Stimulated activated CD8-positive, alpha-beta memory T cell treated with anti-CD3 and anti-CD28 coated beads, Interleukin-2, amount 100 ng/mL, for 1 hour (primary cell): ENCODE measurements at places on chromosomes 7 and 10.

- no peak for DNase-seq
Measured at GRCh38 chr10:32246685-32247084, 100.3 kb downstream of the EPC1 start.

DNA sequence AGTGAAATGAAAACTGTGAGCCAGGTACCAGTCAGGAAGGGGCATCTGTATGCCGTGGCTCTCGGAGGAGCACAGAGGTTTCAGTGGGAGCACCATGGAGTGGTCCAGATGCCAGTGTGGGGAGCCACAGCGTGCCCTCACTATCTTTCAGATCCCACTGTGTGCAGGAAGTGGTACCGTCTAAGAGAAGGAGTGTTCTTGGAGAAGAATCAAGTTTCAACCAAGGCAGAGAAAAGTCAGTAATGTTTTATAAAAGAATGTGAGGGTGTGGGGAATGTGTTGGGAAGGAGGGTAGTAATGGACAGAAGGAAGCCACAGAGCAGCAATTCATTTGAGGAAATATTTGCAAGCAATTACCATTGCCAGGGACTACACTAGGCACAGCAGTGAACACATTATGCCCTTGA, 35.6 kb downstream of the PRKAR2B start:
- no peak for DNase-seq

DNA sequence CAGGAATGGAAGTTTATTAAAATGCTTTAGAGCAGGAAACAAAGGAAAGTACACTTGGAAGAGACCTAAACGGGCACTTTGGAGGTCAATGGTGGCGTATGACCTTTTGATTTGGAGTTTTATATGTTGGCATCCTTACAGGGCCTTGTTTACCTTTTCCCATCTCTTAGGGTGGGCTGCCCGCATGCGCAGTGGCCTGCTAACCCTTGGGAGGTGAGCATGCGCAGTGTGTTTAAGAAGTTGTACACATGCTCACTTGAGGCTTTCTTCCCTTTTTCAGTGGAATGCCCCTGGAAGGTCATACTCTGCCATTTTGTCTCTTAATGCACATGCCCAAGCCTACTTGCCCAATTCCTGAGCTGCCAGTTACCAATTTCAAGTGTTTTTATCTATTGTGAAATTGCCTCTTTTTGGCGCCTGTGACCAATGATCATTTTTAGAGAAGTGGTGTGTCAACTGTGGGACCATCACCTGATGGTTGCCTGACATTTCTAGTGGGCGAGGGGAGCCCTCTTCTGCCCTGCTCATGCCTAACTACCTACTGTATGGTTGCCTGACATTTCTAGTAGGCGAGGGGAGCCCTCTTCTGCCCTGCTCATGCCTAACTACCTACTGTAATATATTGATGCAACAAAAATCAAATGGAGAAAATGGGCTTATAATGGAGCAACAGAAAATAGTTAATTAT, 138.0 kb downstream of the PPP1R9A start:
- DNase-seq: no peak

DNA sequence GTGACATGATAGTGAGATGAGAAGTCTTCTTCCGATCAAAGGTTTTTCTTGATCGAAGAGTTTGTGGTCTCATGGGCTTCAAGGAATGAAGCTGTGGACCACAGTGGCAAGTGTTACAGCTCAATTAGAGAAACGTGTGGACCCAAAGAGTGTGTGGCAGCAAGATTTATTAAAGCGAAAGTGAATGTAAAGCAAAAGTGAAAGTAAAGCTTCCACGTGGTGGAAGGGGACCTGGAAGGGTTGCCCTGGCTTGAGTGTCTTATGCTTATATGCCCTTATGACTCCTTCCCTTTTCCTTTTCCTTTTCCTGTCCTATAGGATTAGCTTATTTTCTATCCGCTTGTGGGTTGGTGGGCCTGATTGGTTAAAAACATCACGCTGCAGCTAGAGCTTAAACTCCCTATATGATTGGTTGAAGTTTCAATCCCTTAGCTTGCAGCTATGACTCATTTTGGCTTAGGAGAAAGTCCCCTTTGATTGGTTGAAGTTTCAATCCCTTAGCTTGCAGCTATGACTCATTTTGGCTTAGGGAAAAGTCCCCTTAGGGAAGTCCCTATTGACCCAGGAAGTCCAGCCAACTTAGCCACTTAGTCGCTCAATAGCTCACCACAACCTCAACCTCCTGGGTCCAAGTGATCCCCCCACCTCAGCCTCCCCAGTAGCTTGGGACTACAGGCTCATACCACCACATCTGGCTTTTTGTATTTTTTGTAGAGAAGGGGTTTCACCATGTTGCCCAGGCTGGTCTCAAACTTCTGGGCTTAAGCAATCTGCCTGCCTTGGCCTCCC, 34.7 kb downstream of the MRPS24 start:
- no peak for DNase-seq

DNA sequence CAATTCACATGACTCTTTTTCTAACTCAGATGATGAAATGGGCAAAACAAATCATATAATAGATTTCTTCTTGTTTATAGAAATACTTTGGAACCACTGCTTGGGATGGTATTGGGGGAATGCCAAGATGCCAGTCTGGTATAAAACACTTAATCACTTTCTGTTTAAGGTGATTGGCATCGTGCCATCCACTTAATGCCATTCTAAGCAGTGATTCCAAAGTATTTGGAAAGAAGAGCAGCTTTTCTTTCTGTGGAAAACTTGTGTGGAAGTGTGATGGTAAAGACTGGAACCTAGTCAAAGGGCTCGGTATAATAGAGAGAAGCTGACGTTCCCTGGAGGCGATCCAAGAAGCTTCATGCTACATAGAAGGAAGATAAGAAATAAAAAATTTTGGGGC, 120.6 kb downstream of the TMEM26 start:
- no peak for DNase-seq

- no peak for DNase-seq
Measured at GRCh38 chr10:121800831-121801230, 127.0 kb downstream of the ATE1 start.

GRCh38 chr10:29316308-29317026, 27.6 kb downstream of the LYZL1 start:
- no peak for DNase-seq

DNA sequence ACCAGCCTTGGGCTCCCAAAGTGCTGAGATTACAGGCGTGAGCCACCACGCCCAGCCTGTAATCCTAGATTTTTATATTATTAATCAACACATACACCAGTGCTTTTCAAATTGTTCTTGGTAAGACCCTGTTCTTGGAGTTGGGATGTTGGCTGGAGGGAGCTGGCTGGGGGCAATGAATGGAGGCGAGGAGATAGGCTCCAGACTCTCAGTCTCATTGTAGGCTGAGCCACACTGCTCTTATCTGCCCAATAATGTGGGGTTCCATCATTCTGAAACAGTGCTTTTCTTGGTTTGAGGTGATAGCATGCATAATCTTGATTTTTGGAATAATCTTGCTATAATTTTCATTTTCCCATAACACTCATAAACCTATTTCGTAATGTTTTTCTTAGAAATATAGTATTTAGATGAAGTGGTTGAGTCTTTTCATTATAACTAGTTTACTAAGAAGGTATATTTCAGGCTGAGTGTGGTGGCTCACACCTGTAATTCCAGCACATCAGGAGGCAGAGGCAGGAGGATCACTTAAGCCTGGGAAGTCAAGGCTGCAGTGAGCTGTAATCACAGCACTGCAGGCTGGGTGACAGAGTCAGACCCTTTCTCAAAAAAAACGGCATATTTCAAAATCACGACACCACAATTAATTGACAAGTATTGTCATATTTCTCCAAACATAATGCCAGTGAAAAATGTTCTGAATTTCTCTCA, 65.1 kb upstream of the LYZL2 start:
- no peak for DNase-seq

GRCh38 chr10:78118591-78118990, 84.9 kb downstream of the RPS24 start:
- DNase-seq: no peak

- DNase-seq: no peak
Measured at GRCh38 chr7:57364933-57365710, 84.9 kb upstream of the ZNF716 start.

DNA sequence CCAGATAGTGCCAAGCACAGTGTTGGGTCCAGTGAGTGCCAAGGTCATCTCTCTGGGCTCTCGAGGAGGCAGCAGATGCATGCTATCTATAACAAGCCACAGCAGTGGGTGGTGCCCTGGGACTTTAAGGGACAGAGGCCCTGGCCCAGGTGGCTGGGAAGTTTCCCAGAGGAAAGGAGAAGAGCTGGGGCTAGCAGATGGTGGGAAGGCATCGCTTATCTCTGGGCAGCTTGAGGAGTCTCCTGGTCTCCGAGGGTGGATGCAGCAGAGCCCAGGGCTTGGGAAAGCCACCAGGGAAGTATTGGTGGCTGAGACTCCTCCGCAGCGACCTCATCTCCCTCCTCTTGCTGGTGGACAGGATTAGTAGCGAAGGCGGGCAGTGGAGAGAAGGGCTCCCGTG, 63.4 kb upstream of the LRRC4 start:
- DNase-seq: no peak

GRCh38 chr10:61990761-61991135, 89.2 kb downstream of the ARID5B start:
- DNase-seq: no peak

- DNase-seq: no peak
Measured at GRCh38 chr10:46052791-46053375, 6.8 kb upstream of the MSMB start.

DNA sequence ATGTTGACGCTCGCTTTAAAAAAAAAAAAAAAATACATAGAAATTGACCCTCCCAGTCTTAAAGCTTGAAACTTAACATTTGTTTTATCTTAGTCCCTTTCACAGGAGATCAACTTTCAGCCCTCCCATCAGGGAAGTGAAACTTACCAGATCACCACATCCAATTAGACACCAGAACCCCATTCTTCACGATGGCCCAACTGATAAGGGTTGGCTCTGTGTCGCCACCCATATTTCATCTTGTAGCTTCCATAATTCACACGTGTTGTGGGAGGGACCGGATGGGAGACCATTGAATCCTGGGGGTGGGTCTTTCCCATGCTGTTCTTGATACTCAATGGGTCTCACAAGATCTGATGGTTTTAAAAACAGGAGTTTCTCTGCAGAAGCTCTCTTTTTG, 629.4 kb upstream of the KCND2 start:
- DNase-seq: no peak

GRCh38 chr10:58477902-58478301, 34.8 kb upstream of the BICC1 start:
- no peak for DNase-seq

DNA sequence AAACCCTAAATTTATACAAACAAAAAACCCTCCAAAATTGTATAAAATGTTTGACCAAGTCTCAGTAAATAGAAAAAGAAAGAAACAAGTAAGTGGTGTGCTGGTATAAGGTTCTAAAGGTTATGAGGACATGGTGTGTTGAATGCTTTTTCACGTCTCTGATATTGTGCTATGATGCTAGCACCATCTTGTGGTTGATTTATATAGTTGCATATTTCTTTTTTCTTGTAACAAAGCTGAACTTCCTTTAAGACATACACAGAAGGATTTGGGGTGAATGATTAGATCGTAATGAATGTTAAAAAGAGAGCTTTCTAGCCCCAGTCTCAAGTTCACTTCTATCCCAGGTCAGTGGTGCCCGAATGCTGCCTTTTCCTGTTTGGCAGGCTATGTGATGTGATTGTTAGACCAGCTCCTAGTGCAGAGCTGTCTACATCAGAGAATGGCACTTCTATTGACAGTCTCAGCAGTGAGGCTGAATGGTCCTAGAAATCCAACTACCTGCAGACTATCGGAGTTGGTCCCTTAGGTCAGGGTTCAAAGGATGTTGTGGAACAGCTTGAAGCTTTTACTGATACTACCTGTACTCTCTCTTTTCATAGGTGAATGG, 25.0 kb downstream of the VTI1A start:
- DNase-seq: no peak

GRCh38 chr10:34736976-34737771, 77.9 kb downstream of the PARD3 start:
- no peak for DNase-seq

GRCh38 chr7:158428837-158429753, 158.5 kb downstream of the PTPRN2 start:
- DNase-seq: no peak
